ENCODE measurements at places on chromosomes 3 and 15.

DNA sequence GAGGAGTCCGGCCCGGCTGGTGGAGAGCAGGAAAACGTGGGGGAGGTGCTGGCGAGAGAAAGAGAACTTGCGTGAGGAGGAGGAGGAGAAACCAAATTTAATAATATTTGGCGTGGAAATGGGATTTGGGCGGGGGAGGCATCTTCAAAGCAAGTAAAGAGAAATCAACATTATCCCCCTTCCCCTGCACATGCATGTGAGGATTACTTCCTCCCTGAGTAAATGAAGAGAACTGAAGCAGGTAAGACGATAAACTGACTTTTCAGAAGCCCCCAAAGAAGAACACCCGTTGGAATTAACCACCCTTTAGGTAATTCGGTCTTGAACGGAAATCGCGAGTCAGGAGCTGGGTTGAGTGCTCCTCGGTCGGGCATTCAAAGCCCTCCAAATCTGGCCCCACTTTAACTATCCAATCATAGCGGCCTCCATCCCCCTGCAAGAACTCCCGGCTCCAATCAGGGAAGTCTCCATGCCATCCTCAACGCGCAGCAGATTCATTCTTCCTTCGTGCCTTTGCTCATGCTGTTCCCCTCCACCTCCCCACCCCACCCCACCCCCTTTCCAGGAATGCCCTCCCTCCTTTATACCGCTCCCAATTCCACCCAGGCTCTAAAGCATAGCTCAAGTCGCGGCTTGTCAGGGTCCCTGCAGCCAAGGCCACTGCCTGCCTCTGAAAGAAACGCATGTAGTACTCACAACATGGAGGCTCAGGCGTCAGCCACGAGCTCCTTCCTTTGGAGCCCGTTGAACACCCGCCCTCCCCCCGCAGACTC, 545 bp upstream of the RFX7 start:
- peak; percentile 97 for DNase-seq

DNA sequence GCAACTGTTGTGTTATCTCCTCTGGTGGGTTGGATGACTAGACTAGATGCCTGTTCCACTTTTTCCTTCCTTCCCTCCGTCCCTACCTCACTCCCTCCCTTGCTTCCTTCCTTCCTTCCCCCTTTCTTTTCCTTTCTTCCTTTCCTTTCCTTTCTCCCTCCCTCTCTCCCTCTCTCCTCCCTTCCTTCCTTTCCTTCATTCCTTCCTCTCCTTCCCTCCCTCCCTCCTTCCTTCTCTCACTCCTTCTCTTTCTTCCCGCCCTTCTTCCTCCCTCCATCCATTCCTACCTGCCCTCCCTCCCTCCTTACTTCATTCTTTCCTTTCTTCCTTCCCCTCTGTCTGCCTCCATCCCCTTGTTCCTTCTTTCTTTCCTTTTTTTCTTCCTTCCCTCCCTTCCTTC, 1045.3 kb downstream of the OTOL1 start:
- no peak for DNase-seq

DNA sequence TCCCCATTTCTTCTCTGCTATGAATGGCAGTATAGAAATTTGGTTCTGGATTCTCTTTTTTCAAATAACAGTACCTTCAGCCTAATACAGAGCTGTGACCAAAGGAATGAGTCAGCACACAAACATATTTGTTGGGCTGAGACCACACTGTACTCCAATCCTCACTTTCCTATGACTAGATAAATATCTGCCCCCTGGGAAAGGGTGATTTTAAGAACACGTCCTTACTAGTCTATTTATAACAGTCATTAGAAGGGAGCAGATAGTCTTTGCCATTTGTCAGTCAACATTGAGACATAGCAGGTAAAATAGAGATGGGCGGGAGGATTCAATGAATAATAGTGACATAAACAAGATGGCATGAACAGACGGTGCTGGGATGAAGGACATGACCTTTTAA, 461.3 kb downstream of the MCTP2 start:
- no peak for DNase-seq

DNA sequence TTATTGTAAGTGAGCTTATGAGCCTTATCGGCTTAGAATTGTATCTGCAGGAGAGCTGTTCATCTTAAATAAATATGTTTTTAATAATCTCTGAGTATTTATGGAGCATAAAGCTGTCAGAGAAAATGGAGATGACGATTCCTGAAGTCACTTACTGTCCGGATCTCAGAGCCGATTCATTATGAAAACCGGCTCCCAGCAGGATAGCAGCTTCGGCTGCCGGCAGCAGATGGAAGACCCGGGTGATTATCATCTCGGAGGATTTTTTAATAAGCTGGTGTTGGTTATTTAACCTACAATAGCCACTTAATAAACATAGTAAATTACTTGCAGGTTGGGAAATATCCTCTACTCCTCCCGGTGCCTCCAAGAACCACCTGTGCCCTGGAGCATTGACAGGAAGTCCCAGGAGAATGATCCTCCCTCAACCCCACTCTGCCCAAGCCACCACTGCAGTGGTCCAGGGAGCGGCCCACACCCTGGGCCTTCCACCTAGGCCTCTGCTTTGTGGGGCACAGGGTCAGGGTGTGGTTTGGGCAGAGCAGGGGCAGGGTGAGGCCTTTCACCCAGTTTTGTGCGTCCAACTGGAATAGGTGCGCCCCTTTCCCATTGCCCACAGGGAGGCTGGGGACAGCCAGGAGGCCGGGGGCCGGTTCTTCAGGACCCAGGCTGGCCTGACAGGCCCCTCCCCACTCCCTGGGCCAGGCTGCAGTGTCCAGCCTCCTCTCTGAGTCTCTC, 42.2 kb upstream of the PRR23E start:
- DNase-seq = peak; percentile 93

GRCh38 chr3:62607287-62608029, 234.1 kb upstream of the FEZF2 start:
- DNase-seq = no peak

GRCh38 chr15:82771789-82772607, 33.9 kb downstream of the FSD2 start:
- no peak for DNase-seq

DNA sequence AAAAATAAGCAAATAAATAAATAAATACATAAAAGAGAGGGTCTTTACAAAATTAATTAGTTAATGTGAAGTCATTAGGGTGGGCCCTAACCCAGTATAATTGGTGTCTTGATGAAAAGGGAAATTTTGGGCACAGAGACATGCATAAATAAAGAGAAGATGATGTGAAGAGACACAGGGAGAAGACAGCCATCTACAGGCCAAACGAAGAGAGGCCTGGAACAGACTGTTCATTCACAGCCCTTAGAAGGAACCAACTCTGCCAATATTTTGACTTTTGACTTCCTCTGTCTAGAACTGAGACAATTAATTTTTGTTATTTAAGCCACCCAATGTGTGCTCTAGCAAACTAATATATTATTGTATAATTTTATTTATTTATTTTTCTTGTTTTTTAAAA, 29.6 kb upstream of the SELENOK start:
- DNase-seq = no peak

GRCh38 chr3:140906785-140907184, 34.9 kb upstream of the SLC25A36 start:
- DNase-seq = no peak

- DNase-seq = peak; percentile 3
Measured at GRCh38 chr3:468172-468571, 271.6 kb downstream of the CHL1 start.

DNA sequence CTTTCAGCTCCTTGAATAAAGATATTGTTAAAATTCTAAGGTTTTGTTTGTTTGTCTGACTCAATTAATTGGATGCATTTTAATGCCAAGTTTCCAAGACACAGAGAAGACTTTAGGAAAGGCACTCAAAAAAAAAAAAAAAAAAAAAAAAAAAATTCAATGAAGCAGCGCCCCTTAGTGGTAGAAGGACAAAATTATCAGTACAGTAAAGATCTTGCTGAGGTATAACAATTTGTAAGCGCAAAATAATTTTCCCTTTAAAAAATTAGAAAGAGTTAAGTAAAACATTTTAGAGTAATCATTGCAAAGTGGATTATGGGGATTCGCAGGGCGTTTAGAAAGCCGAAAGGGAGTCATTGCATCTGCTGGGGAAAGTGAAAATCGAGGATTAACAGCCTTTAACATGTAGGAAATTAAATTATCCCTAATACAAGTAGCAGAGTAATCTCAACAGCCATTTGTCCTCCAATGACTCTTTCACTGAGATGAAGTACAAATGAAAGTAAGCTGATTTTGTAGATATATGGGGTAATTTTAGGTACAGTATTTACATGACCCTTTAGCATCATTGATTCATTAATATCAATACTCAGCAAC, 5.8 kb upstream of the DIS3L start:
- DNase-seq = peak; percentile 56

DNA sequence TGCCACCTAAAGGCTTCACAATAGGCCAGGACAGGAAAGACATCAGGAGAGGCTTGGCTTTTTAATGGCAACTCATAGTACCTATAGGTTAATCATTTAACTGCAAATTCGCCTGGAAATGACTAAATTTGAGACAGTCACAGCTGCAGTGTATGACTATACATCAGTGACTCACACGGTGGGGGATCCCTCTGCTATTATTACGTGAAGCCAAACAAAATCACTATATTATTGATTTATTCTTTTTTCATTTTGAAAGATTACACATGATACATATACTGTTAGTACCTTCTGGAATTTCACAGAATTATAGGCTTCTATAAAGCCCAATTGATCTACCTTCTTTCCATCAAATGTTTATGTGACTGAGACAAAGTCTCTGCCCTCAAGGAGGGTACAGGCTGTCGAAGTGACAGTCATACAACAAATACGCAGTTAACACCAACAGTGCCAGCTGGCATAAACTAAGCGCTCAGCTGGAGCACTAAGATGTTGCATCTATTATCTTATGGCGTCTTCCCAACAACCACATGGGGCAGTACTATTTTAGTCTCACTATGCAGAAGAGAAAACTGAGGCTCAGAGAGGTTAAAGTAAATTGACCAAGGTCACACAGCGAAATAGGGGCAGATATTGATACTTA, 82.0 kb upstream of the LMOD3 start:
- DNase-seq = peak; percentile 49

GRCh38 chr15:95664450-95664849, 666.0 kb upstream of the NR2F2 start:
- DNase-seq = no peak

- no peak for DNase-seq
Measured at GRCh38 chr3:40837300-40837699, 312.5 kb downstream of the ZNF621 start.

- DNase-seq = peak; percentile 9
Measured at GRCh38 chr3:58522759-58523425, 14.1 kb downstream of the ACOX2 start.

DNA sequence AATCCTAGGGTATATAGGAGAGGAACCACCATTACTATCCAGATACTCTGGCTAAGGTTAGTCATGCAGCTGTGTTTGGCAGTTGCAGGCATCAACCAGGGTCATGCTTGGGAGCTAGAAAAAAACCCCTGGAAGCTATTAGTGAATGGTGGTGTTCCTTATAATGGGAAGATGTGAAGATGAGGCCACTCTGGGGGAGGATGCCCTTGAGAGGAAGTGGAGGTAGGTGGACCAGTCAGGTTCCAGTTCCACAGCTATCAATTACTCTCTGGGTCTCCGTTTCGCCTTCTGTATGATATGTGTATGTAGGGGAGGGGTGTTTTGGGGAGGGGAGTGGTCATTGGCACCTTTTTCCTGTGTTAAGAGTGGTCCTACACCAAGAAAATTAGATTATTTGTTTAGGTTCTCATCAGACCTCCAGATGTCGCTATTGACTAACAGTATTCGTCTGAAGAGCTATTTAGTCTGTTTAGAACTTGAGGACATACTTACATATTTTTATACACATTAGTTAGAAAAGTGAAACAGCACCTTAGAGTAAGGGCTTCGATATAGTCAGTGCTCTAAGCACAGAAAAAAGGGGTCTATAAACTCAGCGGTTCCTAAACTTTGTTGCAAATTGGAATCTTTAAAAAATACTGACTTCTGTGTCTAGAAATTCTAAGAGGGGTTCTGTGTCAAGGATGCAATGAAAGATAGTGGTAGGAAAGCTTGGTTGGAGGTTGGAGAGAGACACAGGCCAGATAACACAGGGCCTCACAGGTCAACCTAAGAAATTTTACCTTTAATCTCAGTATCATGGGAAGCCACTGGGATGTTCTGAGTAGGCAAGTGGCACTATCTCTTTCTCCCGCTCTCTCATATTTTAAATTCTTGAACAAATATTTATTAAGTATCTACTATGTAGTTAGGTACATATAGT, 9.1 kb upstream of the HPS3 start:
- DNase-seq = peak; percentile 2

All from NCI-H524 (cell line).